Sigmoid colon (tissue), 7 donors: ENCODE measurements at places on chromosomes 2 and 18. TPM values are rescaled to one million over a fixed set of nuclear protein-coding genes. Genes with fewer than 3 reads are reported as not detected.

GRCh38 chr2:6764968-6765723 lies 100.6 kb downstream of the CMPK2 start:
- no peak for DNase-seq

DNA sequence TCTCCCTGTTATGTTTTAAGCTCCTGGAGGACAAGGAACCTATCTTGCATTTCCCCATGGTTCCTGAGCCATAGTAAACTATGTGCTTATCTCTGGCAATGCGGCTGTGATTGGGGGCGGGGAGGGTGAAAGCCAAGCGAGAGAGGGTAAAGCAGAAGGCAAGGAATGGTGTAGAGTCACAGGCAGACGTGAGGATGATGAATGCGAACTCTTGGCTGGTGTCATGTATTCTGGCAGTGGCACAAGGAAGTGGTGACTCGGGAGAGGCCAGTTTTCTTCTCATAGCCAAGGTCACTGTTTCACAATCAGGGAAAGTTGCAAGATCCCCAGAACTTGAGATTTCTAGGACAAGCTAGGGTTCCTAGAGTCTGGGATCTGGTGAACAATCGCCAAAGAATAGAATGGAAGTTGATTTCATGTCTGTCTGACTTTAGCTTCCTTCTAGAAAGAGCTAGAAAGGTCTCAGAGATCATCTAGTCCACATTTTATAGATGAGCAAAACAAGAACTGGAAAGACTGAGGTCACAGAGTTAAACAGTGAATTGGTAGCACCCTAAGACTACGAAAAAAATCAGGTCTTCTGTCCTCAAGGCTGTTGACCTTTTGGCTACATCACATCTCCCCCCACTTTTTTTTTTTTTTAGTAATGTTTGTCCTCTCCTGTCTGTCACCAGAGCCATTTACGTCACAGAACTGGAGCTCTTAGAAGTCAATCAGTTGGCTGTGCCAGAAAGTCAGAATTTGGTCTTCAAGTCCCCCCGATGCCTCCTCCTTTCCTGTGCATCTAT lies 137.0 kb downstream of the BCL11A start:
- DNase-seq, result no peak

GRCh38 chr18:38539856-38540255 lies 974.3 kb upstream of the CELF4 start:
- DNase-seq, result no peak

GRCh38 chr2:235769046-235769445 lies 275.2 kb downstream of the AGAP1 start:
- DNase-seq, result peak; percentile 53

DNA sequence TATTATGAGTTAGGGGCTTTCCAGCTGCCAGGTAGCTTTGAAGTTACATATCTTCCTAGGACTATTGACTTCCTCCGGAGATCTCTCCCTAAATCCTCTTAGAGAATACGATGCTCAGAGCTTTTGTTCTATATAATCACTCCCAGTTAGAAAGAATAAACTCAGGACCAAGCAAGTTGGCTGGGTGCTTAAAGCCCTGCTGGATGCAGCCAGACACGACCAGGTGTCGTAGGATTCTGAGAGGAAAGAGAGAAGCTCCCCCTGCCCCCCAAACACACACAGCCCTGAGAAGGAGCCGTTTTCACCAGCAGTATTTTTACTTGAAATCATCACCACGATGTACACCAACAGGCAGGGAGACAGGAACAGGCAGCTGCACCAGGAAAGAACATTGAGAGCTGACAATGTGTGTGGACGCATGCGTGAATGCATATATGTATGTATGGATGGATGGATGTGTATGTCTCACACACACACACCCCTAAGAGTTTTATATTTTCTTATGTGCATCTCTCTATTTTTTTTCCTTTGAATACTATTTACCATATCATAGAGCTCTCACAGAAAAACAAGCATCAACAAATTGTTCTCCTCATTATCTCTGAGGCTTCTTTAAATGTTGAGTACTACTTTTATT lies 382.6 kb downstream of the EPHA4 start:
- DNase-seq, result no peak

- DNase-seq, result no peak
These were observed 240.0 kb downstream of the RND3 start for GRCh38 chr2:150247481-150247880.

DNA sequence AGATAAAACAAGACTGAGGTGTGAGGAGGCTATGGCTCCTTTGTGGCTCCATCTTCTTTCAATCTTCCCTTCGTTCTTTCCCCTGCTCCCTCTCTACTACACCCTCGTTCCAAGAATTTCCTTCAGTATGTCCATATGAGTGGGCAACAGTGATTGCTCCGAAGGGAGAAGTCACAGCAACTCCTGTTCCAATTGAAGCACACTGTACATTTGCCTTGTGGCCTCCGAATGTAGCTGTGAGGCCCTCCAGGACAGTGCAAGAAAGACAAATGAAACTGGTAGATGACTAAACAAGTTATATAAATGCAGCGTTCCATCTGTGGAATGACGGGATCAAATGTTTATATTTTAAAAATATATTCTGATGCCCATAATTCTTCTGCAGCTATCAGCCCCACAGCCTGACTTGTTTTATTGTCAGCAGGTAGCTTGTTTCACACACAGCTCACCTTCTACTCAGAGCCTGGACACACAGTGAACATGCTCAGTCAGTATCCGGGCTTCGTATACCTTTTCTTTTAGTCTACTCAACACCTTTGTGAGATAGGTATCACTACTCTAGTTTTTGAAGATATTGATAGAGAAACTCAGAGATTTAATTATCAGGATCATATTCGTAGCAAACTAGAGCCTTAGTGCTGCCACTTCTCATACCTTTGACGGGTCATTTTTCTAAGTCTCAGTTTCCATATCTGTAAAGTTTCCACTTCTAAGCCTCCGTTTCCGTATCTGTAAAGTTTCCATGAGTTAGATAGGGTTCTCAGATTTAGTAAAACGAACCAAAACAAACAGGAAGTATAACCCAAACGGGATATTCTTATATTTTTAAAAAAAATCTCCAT lies 216.7 kb upstream of the STON1 start:
- no peak for DNase-seq

GRCh38 chr18:57220480-57220879 lies 73.6 kb downstream of the BOD1L2 start:
- no peak for DNase-seq

GRCh38 chr18:685438-685837 lies 27.0 kb downstream of the ENOSF1 start:
- DNase-seq, result no peak

ACYP2 gene
- total RNA-seq, result 28.0 TPM

TGFA gene
- total RNA-seq, result 3.2 TPM

MDH1B gene
- 2.2 TPM for total RNA-seq

VIT gene
- total RNA-seq, result 4.8 TPM

PLA2R1 gene
- total RNA-seq, result 19.7 TPM
